LNCaP clone FGC (cell line): ENCODE measurements at places on chromosomes 5 and 9.
A peak's percentile ranks its signal among the peaks of the same experiment; 100 is the strongest.

DNA sequence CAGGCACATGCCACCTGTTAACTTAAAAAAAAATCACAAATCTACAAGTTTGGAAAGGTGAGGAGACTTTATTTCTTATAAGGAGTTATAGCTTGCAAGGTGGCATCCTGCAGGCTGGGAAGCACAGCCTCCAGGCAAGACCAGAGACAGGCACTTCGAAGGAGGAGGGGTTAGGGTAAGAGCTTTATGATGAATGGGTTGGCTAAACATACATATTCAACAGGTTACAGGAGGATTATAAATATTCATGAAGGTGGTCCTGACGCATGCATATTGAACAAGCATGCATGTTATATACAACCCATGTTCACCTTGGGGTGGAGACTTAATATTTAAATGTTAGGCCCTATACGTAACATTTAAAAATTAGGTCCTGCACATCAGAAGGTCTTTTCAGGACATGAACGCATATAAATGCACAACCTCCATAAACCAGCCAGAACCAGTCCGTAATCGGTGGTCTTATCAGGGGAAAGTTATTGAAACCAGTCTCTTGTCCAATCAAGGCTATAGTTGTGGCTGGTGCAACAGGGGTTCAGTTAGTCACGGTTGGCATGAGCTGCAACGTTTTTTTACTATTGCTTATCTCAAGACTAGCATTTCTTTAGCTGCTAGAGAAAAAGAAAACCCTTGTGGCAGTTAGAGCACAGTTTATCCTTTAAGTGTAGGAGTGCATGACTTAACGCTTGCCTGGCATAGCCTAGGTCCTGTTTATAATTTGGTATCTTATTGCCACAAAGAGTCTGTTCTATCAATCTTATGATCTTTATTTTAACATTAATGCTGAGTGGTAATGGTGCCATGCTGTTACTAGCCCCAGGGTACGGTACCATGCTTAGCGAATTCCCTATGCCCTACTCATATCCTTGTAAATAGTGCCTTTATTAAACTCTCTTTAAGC, 72.7 kb downstream of the C9orf57 start:
- DNase-seq = no peak

DNA sequence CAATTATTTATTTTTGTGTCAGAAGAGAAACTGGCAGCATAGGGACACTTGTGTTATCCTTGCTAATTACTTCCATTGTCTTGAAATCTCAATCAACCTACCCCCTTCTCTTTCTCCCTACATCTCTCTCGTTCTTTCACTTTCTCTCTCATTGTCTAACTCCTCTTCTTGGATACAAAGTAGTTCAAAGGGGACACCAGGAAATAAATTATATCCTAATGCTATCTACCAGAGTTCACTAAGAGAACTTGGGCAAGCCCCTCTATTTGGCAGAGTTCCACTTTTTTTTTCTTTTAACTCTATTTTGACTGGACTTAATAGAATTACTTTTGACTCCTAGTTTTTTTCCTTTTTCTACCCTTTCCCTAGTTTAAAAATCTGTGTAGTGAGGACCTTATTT, 102.2 kb downstream of the MEF2C start:
- DNase-seq = no peak

DNA sequence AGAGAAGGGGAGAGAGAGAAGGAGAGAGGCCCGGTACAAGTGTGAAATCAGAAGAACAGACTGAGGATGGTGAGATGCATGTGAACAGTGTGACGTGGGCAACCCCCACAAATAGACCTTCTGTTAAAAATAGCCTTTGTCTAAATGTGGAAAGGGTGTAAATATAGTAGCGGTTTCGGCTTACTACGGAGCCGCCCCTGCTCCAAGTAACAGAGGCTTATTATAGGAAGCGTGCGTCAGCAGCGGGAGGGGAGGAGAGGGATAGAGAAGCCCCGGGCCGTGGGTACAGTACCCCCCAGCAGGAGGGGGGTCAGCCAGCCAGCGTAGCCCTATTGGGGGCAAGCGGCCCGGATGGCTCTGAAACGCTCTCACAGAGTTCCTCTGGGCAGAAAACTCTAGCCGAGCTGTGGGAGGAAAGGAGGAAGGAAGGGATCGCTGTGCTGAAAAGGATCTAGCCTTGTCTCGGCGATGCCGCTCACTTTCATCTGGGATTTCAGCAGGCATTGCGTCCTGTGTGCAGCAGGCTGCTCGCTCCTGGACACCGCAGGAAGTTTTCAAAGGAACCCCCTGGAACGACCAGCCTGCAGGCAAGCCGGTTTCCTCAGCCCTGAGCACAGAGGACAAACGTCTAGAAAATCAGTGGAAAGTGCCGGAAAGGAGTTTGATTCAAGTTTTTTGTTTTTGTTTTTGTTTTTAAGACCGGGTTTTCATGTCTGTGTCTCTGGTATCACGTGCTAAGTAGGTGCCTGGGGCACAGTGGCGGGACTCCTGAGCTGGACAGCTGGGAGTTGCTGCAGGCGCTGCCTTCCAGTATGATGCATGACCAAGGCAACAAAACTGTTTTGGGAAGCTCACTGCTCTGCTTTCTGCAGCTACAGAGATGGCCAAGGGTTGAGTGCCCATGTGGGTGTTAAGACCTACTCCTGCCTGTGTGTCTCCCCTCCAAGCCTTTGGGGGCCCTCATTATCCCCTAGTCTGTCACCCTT, 146.6 kb downstream of the SEC61B start:
- DNase-seq = no peak

- peak; percentile 50 for DNase-seq
Measured at GRCh38 chr5:14628346-14628745, 36.2 kb upstream of the OTULIN start.

- DNase-seq = no peak
Measured at GRCh38 chr5:2755681-2756171, 4.2 kb upstream of the IRX2 start.

- no peak for DNase-seq
Measured at GRCh38 chr9:133945314-133945975, 46.7 kb downstream of the VAV2 start.

DNA sequence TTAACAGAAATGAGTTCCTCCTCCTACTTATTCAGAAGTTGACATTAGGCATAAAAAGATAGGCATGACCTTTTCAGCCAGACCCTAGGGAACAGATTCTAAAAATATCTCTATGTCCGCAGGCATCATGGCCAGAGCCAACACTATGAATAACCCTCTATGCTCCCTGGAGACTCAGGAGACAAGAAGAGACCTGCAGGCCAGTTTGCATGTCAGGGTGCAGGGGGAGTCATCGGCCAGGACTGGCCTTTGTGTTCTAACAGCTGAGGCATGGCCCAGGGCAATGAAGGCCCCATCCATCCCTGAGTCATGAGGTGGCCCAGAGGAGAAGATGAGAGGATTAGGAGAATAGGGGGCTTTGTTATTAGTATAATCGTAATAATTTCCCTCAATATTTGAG, 93.8 kb downstream of the TMEM215 start:
- DNase-seq = no peak

DNA sequence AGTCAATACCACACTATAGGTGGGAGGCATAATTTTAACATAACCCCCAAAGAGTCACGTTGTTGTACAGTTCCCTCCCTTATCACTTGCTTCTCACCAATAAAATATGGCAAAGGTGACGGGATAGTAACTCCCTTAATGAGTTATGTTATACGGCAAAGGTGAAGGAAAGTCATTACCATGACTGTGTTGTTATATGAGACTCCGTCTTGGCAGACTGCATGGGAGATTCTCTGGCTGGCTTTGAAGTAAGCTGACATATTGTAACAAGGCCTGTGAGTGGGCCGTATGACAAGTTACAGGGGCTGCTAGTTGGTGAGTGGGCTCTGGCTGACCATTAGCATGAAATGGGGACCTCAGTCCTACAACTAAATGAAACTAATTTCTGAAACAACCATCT, 366.4 kb upstream of the FTMT start:
- DNase-seq = no peak

GRCh38 chr9:130931508-130932254, 7.4 kb downstream of the FIBCD1 start:
- no peak for DNase-seq

- no peak for DNase-seq
Measured at GRCh38 chr5:66704790-66705425, 108.7 kb downstream of the MAST4 start.

GRCh38 chr5:143601357-143601756, 197.9 kb upstream of the NR3C1 start:
- DNase-seq = no peak

- peak; percentile 83 for DNase-seq
Measured at GRCh38 chr5:55572020-55572419, 37.3 kb upstream of the PLPP1 start.

GRCh38 chr9:69542058-69542457, 130.1 kb downstream of the APBA1 start:
- DNase-seq = no peak

DNA sequence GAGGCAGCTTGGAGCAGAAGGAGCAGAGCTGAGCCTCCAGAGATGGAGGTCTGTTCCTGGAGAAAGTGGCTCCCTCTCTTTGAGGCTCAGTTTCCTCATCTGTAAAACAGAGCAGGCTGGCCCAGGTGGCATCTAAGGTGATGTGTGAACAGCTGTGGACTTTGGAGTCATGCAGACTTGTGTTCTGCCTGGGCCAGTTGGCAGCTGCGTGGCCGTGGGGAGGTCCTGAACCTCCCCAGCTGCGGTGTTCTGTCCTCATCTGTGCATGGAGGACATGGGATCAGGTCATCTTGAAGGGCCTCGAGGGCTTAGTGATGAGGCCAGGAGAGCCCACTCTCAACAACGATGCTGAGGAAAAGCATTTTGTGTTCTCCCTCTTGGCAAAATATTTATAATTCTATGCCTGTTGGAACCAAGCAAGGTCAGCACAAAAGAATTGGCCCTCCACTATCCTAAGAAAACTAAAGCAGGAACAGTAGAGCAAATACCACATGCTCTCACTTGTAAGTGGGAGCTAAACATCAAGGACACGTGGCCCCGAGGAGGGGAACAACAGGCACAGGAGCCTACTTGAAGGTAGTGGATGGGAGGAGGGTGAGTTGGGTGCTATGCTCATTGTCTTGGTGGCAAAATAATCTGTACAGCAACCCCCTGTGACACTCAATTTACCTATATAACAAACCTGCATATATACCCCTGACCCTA, 63.2 kb upstream of the COL15A1 start:
- DNase-seq = no peak

- DNase-seq = no peak
Measured at GRCh38 chr5:102762562-102763227, 7.6 kb downstream of the PAM start.

DNA sequence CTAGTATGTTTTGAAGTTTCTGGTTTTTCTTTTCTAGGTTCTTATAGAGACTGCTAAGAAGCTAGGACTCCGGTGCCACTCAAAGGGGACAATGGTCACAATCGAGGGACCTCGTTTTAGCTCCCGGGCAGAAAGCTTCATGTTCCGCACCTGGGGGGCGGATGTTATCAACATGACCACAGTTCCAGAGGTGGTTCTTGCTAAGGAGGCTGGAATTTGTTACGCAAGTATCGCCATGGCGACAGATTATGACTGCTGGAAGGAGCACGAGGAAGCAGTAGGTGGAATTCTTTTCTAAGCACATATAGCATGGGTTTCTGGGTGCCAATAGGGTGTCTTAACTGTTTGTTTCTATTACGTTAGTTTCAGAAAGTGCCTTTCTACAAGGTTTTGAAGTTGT, 52.2 kb downstream of the MTAP start:
- no peak for DNase-seq
